Calu3 (cell line): ENCODE measurements at places on chromosomes 12 and 14. TPM values are rescaled to one million over a fixed set of nuclear protein-coding genes. Genes with fewer than 3 reads are reported as not detected.
A peak's percentile ranks its signal among the peaks of the same experiment; 100 is the strongest.

- no peak for DNase-seq
These were observed 118.6 kb upstream of the CCDC175 start for GRCh38 chr14:59695198-59695597.

- peak; percentile 36 for DNase-seq
These were observed 7.6 kb upstream of the PFDN5 start for GRCh38 chr12:53287741-53288216.

DNA sequence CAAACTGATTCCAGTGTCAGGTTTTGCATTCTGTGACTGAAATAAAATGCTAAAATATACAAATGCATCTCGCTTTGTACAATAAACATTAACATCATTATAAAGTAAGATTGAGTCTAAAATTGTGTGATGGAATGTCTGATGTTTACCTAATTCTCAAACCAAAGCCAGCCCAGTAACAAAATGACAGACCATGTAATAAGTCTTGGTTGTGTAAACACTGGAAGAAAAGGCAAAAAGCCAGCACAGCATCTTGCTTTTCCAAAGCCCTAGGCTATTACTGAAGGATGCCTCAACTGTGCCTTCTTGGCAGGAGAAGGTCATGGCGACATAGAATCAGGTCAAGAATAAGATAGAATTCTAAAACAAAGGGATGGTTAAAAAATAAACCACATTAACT lies 169.6 kb downstream of the EGLN3 start:
- no peak for DNase-seq

RABGGTA gene
- total RNA-seq, result 35.3 and 42.2 TPM in 2 replicates

DNA sequence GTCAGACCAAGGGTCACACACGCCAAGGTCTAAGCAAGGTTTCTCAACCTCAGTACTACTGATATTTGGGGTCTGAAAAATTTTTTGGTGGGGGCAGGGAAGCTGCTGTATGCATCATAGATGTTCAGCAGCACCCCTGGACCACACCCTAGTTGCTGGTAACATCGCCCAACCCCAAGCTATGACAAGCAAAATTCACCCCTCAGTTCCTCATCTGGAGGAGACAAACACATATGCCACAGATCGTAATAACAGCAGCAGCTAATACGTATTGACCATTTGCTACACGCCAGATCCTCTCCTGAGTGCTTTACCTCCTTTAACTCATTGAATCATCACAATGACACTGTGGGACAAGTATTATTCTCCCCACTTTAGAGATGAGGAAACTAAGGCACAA lies 46.4 kb downstream of the ACTN1 start:
- DNase-seq, result no peak

- no peak for DNase-seq
These were observed 181.3 kb downstream of the KIF26A start for GRCh38 chr14:104319491-104320241.

GRCh38 chr14:96586056-96586455 lies 83.9 kb downstream of the PAPOLA start:
- no peak for DNase-seq

DNA sequence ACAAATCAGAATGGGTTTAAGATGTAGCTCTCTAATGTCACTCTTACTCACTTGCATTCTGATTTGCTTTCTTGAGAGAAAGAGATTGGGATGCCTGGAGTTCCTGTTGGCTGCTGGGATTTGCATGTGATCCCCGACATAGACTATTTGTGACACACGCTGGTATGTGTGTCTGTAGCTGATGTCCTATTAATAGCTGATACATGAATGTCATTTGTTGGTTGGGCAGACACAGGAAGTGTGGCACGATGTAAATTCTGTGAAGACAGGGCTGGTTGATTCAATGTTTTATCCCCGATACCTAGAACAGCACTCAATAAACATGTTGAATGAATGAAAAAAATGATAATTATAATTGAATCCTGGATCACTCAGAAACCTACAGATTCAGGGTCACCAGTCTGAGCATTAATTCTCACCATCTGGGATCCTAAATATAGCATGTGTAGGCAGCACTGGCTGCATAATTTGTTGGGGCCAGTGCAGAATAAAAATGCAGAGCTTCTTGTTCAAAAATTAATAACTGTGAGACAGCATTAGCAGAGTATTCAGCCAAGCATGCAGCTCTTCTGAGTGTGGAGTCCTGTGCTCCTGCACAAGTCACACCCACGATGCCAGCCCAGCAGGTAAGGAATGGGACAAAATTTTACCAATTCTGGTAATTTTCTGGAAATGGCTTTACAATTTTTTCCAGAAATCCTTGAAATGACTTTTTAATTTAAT lies 35.5 kb upstream of the SOCS2 start:
- no peak for DNase-seq

DNA sequence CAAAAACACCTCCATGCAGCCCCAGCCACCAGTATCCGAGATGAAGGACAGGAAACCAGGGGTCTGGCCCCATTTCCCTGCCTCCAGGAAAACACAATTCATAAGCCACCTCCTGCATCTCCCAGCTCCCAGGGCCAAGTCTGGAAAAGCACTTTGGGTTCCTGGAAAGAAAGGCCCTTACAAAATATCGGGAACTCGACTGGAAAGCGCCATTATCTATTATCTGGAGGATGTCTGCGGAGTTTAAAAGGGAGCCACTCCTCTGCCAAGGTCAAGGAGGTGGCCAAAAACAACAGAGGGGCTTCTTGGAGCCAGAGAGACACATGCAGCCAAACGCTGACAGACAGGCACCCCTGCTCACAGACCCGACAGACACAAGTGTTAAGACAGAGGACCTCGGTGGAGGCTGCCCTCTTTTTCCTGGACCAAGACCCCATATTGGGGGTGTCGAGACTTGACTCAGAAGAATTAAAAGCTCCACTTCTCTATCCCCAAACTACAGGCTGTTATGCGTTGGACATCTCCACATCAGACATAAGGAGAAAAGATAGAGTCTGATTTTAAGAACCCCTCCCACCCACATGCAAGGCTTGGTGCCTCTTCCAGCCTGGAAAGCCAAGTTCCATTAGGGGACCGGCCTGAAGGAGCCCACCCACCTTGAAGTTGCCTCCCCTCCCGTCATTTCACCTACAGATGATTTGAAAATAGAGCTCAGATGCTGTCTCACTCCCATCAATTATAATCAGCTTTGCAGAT lies 9.6 kb downstream of the ACTN1 start:
- DNase-seq, result no peak
